Amygdala (tissue), 56 donors: ENCODE measurements at places on chromosomes 1 and 21.

DNA sequence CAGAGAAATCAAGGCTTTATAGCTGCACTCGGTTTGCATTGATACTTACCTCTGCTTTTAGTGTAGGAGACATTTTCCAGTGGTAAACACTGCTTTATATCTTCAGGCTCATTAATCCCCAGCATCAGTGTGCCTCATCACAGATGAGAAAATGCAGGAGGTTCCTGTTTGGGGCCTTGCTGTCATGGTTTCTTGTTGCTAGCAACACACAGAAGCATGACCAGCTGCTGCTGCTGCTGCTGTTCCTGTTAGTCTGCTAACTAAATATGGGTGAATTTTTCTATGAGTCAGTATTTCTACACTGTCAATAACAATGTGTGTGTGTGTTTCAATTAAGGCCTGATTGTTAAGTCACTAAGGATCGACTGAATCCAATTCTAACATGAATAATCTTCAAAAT, 85.8 kb upstream of the RGS1 start:
- no peak for DNase-seq

DNA sequence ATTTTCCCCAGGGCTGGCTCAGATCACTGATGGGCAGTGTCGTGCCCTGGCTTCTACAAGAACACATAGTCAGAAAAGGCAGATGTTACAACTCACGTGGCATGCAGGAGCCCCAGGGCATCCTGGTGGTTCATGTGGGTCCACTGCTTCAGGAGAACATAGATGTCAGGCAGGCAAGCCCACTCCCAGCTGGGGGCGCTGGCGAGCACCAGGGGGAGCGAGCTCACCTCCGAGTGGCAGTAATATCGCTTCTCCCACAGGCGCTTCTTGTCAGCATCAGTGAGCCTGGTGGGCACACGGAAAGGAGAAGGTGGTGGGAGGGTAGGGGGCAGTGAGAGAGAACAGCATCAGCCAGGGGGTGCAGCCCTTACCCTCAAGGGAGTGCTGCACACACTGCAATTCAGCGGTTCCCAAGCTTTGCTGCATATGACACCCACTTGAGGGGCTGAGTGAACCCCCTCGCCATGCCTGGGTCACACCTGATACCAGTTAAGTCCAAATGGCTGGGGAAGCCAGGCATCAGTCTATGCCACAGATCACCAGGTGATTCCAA, 34.3 kb upstream of the PPP1R15B start:
- DNase-seq, result peak; percentile 13

DNA sequence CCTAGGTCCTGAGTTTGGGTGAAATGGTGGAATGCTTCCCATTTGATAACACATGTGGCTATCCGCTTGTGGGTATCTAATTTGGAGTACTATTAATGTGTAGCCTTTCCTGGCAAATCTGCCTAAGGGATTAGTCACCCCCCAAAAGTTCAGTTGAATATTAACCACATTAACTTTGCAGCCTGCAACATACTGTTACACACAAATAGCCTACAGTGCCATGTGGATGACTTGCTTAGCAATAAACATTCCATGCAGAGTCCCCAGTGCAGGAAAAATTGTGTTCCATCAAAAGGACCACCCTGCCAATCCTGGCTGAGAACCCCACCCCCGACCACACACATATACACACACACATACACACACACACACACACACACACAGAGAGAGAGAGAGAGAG, 303.3 kb upstream of the ESRRG start:
- no peak for DNase-seq

DNA sequence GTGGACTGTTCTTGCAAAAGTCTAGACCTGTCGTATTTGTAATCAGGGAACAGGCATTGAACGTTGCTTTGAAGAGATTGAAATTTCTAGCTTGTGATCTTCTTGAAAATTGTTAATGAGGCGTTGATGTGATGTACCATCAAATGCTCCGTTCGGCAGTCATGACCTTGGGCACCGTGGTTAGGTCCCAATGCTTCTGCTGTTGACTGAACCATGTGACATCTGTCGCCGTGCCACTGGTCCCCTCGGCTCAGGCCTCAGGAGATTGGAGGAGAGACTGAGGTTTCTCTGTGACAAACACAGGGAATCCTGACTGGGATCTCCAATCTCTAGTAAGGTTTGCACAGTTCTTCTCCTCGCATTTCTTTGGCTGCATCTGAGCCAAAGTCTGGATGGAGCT, 18.1 kb upstream of the KCNAB2 start:
- DNase-seq, result no peak

GRCh38 chr1:5917591-5918274, 74.5 kb downstream of the NPHP4 start:
- DNase-seq, result no peak

GRCh38 chr1:208090388-208091301, 153.5 kb downstream of the PLXNA2 start:
- no peak for DNase-seq
